Hematopoietic multipotent progenitor cell treated with erythropoietin and hydrocortisone succinate and interleukin-3 and kit ligand, for 8 days (in vitro differentiated cells): ENCODE measurements at places on chromosomes 2 and 18.

DNA sequence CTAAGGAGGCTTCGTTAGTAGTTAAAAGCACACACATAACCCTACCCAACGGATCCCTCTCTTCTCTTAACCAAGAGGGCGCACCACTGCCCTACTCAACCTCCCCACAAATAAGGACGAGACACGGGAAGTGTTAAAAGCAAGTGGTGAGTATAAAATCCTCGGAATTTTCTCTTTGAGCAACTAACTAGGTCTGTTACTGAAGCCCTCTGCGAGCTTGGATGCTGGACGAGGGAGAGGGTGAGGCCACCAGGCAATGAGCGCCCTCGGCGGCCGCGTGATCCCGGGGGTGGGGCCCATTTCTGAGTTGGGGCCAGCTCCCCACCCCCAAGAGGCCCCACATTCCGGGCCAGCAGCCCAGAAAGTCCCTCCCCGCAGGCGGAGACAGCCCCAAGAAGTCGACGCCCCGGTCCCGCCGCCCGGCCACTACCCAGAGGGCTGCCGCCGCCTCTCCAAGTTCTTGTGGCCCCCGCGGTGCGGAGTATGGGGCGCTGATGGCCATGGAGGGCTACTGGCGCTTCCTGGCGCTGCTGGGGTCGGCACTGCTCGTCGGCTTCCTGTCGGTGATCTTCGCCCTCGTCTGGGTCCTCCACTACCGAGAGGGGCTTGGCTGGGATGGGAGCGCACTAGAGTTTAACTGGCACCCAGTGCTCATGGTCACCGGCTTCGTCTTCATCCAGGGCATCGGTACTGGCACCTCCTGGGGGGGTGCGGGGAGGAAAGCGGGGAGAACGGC is at the start of gene CYBRD1:
CYBRD1 (plus strand) TSS at position 423 of the 736 bp plus-strand sequence; CDS start at position 495, 72 bp downstream.
- DNase-seq: peak; percentile 92

- no peak for DNase-seq
These were observed 71.0 kb upstream of the TMEFF2 start for GRCh38 chr2:192265751-192266150.

- DNase-seq: no peak
These were observed 19.5 kb downstream of the GPR45 start for GRCh38 chr2:105261061-105261460.

DNA sequence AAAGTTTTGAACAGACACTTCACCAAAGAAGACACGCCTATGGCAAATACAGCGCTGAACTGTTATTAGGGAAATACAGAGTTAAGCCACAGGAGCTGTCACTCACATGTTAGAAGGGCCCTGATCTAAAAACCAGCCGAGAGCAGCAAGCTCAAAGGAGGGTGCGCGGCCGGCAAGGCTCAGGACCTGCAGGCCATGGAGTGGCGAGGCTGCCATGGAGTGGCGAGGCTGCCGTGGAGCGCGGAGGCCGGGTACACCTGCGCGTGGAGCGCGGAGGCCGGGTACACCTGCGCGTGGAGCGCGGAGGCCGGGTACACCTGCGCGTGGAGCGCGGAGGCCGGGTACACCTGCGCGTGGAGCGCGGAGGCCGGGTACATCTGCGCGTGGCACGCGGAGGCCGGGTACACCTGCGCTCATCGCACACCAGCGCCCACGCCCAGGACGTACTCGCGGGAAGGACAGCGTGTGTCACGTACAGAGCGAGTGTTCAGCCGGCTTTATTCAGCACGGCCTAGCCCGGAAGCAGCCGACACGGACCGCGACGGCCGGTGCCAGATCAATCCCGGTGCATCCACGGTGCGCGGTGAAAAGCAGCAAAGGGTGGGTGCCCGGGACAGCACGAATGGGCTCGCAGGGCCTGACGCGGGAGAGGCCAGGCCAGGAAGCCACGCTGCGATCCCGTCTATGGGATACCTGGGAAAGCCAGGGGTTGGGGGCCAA is 68.8 kb downstream of the SLC66A2 start:
- DNase-seq: no peak

- no peak for DNase-seq
These were observed 49.1 kb upstream of the FAM171B start for GRCh38 chr2:186644791-186645190.

GRCh38 chr2:230644356-230644935 is 68.2 kb upstream of the CAB39 start:
- DNase-seq: no peak
